ENCODE measurements at places on chromosomes 16 and 17.

GRCh38 chr17:72466199-72466598 lies 345.4 kb downstream of the SOX9 start:
- no peak for DNase-seq

- DNase-seq: no peak
Measured at GRCh38 chr17:78390241-78391050, 12.0 kb downstream of the PGS1 start.

DNA sequence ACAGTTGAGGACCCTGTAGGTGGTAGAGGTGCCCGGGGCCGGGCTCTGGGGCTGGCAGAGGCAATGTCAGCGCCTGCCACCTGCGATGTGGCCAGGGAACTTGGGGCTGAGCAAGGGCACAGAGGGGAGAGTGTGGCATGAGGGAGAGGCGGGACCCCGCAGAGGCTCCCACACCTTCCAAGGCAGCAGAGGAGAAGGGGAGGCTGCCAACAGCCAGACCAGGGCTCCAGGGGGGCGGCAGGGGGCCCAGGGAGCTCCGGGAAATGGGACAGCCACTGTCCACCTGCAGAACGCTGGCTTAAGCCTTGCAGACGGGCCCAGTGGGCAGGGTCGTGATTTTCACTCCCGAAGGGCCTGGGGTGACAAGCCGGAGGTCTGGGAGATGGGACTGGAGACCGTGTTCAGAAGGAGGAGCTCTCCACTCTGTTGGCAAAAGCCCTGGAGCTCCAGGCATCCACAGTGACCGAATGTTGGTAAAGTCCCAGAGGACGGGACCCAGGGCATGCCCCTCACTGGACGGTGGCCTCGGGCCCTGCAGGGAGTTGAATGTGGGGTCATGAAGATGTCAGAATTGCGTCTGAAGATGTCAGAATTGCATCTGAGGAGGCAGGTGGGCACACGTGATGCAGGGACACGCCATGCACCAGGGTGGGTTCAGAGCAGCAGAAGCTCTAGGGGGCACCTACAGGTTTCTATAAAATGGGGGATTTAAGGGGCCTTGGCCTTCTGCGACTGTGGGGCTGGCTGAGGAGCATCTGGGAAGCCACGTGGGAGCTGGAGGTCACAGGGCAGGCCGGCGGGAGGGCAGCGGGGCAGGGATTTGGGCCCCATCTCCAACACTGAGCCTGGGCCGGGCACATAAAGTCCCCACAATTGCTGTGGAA lies 18.6 kb downstream of the CD7 start:
- no peak for DNase-seq

GRCh38 chr17:70089513-70090148 lies 14.6 kb downstream of the KCNJ16 start:
- no peak for DNase-seq

DNA sequence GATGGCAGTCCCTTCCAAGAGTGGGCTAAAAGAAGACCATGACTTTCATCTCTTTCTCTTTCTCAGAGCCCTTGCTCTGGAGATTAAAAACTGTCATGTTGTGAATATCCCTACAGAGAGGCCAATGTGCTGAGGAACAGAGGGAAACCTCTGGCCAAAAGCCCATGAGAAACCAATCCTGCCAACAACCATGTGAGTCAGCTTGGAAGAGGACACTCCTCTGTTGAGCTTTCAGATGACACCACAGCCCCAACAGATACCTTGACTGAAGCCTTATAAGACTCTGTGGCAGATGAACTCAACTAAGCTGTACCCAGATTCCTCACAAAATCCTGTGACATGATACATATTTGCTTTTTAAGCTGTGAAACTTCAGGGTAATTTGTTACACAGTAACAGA lies 19.6 kb downstream of the CPPED1 start:
- DNase-seq: no peak

DNA sequence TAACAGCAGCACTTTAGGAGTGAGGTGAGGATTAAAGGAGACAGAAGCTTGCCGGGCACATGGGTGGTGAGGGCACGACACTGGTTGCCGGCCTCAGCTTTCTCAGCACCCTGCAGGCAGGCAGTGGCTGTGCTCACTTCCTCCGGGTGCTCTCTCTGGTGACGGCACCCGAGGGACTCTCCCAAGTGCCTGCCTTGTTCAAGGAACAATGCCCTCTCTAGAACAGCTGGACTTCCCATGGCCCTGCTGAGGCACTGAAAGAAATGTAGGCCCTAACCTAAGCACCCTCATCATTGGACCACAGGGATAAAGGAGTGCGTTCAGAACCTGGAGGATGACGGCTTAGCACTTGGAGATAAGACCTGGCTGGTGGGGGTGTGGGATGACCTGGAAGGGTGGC lies 72.7 kb downstream of the N4BP1 start:
- DNase-seq: no peak

DNA sequence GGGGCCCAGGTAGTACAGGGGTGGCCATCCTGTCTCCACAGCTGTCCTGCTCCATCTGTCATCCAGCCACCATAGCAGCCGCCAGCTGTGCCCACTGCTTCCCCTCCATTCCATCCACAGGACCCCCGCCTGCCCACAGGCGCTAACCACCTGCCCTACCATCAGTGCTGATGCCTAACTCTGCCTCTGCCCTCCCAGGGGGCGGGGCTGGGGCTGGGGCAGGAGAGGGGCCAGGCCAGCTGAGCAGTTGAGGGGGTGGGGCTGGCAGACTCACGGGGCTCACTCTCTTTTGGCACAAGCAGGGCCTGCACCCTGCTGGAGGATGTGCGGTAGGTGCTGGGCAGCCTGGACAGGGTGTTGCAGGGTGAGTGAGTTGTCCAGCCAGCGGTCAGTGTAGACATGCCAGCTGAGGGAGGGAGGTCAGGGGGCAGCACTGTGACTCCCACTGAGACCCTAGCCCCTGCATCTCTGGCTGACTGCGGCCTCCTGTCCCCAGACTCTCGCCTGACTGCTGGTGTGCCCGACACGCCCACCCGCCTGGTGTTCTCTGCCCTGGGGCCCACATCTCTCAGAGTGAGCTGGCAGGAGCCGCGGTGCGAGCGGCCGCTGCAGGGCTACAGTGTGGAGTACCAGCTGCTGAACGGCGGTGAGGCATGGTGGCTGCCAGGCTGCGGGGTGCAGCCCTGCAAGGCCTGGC lies 9.6 kb downstream of the GALK1 start:
- DNase-seq: no peak

GRCh38 chr17:78005452-78006171 lies 47.1 kb downstream of the TNRC6C start:
- no peak for DNase-seq

GRCh38 chr16:2252806-2253148 lies 1.4 kb upstream of the ECI1 start:
- DNase-seq: no peak

- DNase-seq: no peak
Measured at GRCh38 chr16:30086291-30087140, 5.2 kb downstream of the TBX6 start.

DNA sequence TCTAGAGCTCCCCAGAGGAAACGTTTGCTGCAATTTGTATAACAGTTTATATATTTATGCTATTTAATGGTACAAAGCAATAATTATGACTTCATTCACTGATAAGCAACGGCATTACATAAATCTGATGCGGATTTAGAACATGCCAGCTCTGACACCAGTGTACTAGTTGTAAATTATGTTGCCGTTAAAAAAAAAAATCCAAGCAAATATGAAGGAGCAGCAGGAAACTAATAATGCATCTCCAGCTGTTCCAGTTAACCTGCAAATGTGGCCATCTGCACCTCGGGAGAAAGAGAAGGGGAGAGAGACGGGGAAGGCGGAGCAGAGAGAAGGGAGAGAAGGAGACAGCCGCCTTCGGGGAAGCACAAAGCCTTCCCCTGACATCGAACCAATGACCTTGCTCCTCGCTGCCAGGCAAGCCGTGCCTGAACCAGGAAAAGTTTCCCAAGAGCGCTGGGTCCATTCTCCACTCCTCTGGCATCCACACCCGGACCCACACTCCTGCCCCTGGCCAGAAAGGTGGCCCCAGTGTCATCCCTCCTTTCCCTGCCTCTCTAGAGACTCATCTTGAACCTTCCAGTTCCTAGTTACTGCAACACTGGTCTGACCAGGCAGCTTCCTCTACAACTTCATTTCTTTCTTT lies 174.8 kb downstream of the C16orf78 start:
- DNase-seq: no peak

- DNase-seq: no peak
Measured at GRCh38 chr17:39927929-39928857, 661 bp downstream of the LRRC3C start.

GRCh38 chr17:36944553-36944952 lies 4.2 kb upstream of the AATF start:
- no peak for DNase-seq

GRCh38 chr17:322006-322780 lies 30.4 kb downstream of the RPH3AL start:
- DNase-seq: no peak

DNA sequence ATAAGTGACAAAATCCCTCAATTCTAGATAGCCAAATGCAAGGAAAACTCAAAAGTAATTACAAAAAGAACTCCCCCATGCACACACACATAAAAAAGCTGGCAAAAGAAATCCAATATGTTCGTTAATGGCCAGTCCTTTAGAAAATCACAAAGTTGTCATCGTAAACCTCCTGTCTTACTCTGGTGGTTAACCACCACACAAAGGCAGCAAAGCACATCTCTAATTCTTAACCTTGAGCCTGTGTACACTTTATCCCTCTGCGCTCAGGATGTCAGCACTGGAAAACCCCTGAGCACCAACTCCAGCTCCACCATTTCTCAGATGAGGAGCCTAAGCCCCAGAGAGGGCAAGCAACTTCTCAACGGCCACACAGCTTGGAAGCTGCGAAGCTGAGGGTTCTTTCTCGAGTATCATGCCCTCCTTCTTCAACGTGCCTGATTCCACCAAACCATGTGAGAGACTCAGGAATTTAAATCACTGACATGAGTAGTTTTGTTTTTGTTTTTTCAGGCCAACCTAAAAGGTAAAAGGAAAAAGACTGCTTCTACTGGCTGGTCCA lies 72.5 kb downstream of the C16orf95 start:
- no peak for DNase-seq

GRCh38 chr17:63446753-63447470 lies 806 bp upstream of the CYB561 start:
- DNase-seq: peak; percentile 42

DNA sequence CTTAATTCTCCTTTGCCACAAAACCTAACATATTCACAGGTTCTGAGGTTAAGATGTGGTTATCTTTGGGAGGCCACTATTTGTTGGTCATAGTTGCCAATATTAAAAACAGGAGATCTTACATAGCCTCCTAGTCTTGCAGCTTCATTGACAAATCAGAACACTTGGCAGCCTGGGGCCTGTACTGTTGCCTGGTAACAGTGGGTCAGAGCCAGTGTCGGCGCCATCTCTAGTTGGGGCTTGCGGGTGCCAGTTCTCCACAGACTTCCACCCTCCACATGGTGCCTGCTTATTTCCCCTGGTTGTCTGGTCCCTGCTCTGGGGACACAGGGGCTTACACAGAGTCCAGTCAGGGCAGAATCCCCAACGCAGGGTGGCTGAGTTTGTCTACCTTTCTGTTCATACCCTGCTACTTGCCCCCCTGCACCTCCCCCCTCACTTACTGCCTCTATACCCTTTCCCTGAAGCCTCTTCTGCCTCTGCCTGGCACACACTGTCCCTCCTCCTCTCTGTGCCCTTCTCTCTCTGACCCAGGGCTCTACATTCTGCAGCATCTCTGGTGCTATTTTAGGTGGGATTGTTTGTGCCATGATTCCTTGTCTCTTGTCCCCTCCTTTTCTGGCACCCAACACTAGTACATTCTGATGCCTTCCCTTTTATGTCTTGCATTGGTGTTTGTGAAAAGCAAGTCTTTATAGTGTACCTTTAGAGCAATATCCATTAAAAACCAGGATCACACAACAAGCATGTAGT lies 13.4 kb downstream of the EPN2 start:
- DNase-seq: no peak

DNA sequence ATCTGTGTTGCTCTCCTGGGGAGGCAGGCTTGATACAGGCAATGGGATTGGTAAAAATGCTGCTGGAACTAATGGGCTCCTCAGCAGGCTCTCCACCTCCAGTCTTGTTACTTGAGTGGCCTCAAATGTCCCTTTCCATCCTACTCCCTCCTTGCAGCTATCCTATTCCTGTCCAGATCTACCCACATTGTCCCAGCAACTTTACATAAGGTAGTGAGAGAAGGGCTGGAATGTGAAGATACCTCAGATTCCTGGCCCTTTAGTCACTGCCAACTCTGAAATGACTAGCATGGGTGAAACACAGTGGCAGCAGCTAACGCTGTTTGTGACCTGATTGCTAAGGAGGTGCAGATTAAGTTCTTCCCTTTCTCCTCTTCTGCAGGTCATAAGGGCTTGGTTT lies 210.1 kb upstream of the HS3ST4 start:
- no peak for DNase-seq

- DNase-seq: no peak
Measured at GRCh38 chr17:48215583-48216139, 108.1 kb downstream of the SNX11 start.

DNA sequence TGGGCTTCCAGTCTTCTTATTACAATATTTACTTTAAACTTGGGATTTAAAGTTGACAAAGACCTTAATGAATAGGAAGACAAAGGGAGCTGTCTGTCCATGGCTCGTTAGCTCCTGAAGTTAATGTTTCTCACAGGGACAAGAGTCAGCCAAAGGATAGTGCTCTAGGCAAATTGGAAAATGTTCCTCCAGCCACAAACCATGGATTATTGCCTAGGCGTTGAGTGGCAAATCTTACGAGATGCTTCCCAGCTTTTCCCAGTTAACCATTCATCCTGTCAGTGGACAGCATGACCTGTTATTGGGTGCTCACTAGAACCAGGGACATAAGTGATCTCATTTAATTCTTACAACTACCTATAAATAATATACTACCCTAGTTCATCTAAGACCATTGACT lies 3.6 kb downstream of the TEX2 start:
- DNase-seq: no peak

DNA sequence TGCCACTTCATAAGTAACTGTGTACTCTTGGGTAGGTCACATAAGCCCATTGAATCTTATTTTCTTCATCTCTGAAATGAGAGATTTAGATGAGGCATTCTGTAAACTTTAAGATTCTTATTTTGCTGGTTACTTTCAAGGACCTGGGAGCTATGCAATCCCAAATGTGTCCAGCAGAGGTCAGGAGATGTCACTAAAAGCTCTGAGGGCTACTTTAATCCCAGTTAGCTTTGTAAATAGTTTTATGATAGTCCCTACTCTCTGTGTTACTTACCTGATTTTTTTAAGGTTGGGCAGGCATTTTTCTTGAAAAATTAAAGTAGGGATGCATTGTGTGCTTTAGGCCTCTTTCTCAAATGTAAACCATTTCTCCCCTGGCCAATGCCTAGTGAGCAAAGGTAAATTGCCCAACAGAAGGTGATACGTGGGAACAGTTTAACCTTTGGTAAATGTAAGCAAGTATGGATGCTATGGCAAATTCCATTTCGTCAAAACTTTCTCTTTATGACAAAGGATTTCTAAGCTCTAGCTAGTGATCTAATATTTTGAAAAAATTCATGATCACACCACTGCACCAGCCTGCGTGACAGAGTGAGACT lies 57.1 kb upstream of the WSB1 start:
- peak; percentile 57 for DNase-seq

GRCh38 chr17:64061178-64061898 lies 40.9 kb upstream of the ICAM2 start:
- peak; percentile 33 for DNase-seq
